ENCODE measurements at places on chromosomes 1 and 21. TPM values are rescaled to one million over a fixed set of nuclear protein-coding genes. Genes with fewer than 3 reads are reported as not detected.

Gene IGSF9
- total RNA-seq = not detected

Gene RGS5
- 3.2 TPM for total RNA-seq

Gene MAP10
- not detected for total RNA-seq

Gene CFAP298
- total RNA-seq = 62.2 TPM

Gene PLCH2
- 0.14 TPM for total RNA-seq

Gene IFI16
- not detected for total RNA-seq

Gene FAM151A
- 1.5 TPM for total RNA-seq

Gene TNFRSF18
- total RNA-seq = not detected

Data from HepG2 (cell line).